ENCODE measurements at places on chromosomes 7 and 10.

DNA sequence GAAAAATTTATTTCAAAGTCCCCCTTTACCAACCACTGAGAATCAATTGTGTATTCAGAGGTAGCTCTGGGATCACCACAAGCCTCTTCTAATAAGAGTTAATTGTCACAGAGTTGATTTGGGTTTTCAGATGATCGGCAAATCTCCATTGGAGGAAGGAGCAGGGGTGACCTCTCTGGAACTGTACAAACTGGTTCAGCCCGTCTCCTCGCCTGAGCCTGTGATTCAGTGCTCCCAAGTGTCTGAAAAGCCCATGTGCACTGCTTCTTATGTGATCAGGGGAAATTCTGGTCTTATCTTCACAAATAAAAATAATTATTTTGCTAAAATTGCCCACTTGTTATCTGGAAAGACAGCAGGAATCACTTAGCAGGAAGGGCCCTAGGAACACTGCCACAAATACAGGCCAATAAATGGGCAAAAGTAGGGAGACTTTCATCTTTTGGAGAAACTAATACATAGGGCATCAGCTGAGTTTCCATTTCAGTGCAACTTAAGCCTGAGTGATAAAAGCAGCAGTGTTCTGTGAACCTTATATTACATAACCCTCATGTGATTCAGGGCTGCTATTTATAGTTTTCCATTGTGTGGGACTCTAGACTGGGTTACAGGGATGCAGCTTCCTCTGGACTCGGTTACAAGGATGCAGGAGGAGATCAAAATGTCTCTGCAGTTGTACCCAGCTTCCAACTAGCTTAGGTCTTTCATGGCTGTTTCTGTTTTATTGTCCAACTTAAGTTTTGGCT, 32.3 kb downstream of the CDK1 start:
- no peak for DNase-seq

DNA sequence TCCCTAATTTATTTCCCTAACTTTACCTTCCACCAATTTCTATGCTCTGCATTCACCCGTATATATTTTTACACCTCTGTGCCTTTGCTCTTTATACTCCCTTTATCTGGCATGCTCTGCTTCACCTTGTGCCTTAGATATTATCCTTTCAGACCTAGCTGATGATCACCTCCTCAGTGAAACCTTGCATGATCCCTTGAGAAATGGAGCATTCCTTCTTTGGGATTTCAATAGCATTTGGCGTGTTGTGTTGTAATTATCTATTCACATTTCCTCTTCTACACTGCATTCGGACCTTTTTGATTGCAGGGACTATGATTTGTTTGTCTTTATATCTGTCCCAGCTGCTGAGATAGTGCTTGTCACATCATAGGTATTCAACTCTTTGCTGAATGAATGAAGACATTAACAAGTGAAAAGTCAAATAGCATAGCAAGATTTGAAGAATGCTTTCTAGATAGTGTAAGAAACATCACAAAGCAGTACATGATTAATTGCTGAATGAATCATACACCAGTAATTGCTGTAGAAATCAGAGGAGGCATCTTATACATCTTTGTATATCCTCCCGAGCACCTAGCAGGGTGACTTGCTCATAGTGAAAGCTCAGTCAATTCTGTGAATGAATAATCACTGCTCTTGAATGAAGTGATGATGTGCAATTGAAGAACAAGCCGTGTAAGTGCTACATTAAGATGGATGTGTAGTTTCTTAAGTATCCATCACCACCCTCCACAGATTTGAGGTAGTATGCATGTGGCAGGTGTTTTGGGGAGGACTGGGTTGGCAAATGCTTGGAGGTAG, 2.0 kb upstream of the TM9SF3 start:
- DNase-seq: peak; percentile 15

GRCh38 chr10:119942973-119943372, 50.4 kb downstream of the SEC23IP start:
- no peak for DNase-seq

DNA sequence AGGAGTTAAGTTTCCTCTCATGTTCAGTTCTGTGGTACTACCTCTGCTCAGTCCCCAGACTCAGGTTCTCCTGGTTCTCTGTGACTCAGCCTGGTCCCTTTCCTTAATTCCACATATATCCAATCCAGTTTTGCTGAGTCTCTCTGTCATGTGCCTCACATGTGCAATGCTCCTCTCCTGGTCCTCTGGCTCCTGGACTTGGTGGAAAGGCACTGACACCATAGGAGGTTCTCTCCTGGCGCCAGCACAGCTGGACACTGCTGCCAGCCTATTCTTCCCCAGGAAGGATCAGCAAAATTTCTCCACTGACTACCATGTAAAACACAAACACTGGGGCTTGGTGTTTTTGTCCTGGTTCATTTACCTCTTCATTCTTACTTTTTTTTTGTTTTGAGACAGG, 27.8 kb downstream of the GLUD1 start:
- no peak for DNase-seq

GRCh38 chr10:53406532-53406931, 633.9 kb upstream of the MBL2 start:
- no peak for DNase-seq

GRCh38 chr7:112649560-112649959, 140.6 kb downstream of the TMEM168 start:
- DNase-seq: no peak

DNA sequence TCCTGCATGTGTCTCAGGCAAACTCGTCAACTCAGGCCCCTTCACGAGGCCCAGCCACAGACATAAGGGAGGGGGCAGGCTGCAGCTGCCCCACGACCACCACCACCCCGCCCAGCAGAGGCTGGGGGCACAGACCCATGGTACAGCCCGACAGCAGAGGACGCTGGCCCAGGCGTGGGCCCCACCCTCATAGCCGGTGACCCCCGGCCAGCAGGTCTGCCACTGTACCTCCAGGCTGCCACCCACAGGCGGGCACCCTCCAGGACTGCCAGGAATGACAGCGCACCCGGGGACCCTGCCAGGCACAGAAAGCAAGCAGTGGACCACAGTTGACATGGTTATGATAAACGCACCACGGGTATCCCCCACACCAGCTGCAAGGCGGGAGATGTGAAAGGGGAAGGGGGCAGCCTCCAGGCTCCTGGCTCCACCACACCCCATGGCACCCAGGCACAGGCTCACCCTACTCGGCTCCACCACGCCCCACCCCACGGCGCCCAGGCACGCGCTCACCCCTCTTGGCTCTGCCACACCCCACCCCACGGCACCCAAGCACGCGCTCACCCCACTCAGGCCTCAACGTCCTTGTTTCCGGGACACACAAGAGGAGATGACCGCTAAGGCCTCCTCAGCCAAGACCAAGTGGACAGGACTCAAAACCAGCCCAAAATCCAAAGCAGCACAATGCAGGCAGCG, 135.9 kb downstream of the MAD1L1 start:
- no peak for DNase-seq

GRCh38 chr10:32680803-32681557, 235.0 kb downstream of the CCDC7 start:
- peak; percentile 86 for DNase-seq

DNA sequence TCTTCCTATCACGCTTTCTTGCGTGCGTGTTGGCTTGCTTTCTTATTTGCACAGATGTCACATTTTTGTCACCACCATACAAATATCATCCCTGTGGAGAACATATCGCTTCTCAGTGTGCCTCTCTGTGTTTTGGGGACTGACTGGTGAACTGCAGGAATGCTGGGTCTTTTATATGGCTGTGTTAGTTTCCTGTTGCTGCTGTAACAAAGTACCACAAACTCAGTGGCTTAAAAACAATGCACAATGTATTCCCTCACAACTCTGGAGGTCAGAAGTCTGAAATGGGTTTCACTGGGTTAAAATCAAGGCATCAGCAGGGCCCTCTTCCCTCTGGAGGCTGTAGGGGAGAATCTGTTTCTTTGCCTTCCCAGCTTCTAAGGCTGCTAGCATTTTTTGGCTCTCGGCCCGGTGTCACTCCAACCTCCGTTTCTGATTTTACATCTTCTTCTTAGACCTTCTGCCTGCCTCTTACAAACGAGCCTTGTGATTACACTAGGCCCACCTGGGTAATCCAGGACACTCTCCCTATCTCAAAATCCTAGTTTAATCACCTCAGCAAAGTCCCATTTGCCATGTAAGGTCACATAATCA, 82.0 kb downstream of the LRMDA start:
- DNase-seq: no peak

- DNase-seq: no peak
Measured at GRCh38 chr7:45979275-45980180, 58.5 kb upstream of the IGFBP3 start.

DNA sequence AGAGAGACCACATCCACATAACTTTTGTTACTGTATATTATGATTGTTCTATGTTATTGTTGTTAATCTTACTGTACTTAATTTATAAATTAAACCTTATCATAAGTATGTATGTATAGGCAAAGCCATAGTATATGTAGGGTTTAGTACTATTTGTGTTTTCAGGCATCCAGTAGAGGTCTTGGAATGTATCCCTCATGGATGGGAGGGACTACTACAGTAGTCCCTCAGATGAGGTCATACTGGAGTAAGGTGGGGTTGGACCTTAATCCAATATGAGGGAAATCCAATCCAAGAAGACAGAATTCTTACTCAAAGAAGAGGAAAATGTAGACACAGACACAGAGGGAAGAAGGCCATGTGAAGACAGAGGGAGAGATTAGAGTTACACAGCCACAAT, 34.1 kb upstream of the MALRD1 start:
- no peak for DNase-seq

- DNase-seq: peak; percentile 18
Measured at GRCh38 chr7:138625849-138626230, 75.3 kb downstream of the SVOPL start.

Measured in A673 (cell line).